Muscle of leg (tissue), 16 donors: ENCODE measurements at places on chromosomes 3 and 15. TPM values are rescaled to one million over a fixed set of nuclear protein-coding genes. Genes with fewer than 3 reads are reported as not detected.

Gene ACOX2
- total RNA-seq, result 21.9 TPM

Gene IL5RA
- total RNA-seq, result 0.04 TPM

Gene COL6A5
- total RNA-seq, result 0.09 TPM

Gene FGF12
- total RNA-seq, result 3.0 TPM

Gene KLHL40
- total RNA-seq, result 114 TPM

Gene GPR156
- 2.1 TPM for total RNA-seq
